ENCODE measurements at places on chromosomes 4 and X.

DNA sequence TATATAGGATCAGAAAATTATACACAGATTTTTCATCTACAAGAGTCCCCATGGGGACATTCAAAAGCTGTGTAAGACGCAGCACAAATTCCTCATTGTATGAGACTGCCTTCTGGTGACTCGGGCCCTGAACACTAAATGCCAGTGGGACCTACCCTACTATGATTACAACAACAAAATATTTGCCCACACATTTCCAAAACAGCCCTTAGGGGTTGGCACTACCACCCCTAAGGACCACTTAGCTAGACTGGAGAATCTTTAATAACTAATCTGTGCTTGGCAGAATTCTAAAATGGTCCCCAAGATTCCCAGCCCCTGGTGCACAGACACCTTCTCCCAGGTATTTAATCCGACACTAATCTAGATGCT lies 29.1 kb downstream of the UCHL1 start:
- H3K4me3 ChIP-seq, result no peak overlapping the region
- DNase-seq, result no peak
- peaks cover 6% of the 10 kb centered on the region for H3K4me1 ChIP-seq
- no peak overlapping the region for H3K27ac ChIP-seq
- H3K36me3 ChIP-seq, result no peaks in the 10 kb centered on the region
- no peaks in the 10 kb centered on the region for H3K27me3 ChIP-seq

GRCh38 chrX:31258166-31258565 lies 186.3 kb upstream of the FTHL17 start:
- no peaks in the 10 kb centered on the region for H3K27me3 ChIP-seq
- H3K4me1 ChIP-seq, result no peaks in the 10 kb centered on the region
- no peak overlapping the region for H3K27ac ChIP-seq
- H3K4me3 ChIP-seq, result no peak overlapping the region
- no peak for DNase-seq
- no peaks in the 10 kb centered on the region for H3K36me3 ChIP-seq

DNA sequence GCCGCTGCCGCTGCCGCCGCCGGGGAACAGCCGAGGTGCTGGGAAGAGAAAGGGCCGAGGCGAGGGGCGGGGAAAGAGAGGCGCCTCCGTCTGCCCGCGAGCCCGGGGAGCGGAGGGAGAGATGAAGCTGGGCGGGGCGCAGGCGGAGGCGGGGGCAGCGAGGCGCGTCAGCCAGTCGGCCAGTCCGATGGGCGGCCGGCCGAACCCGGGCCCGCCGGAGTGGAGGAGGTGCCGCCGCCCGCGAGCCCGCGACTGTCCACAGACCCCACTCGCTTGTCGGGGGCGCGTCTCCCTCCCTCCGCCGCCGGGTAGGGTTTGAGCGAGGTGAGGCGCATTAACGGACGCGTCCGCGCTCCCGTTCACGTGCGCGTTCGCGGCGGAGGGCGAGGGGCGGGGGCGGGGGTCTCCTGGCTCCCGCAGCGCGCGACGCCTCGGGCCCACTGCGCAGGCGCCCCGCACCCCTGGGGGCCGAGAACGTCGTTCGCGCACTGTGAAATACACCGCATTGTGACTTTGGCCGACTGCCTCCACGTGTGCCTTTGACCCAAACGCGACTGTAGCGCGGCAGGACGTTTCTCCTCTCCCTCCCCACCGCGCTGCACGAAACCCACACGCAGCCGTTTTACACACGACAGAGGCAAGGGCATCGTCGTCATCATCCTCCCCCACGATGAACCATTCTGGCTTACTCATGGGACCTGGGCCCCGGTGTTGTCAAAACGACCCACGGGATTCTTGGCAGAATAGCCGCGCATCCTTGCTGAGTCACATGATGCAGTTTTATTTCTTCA lies at the start of gene NUDT11:
Gene NUDT11, minus strand, starts transcription at position 92 of the 791 bp plus-strand sequence. CDS start 148 bp downstream, outside the sequence.
- H3K27me3 ChIP-seq, result no peaks in the 10 kb centered on the region
- peak within 1 kb of the TSS; percentile 43 for H3K4me3 ChIP-seq
- no peaks in the 10 kb centered on the region for H3K36me3 ChIP-seq

- no peak for DNase-seq
- no peak overlapping the region for H3K27ac ChIP-seq
- no peaks in the 10 kb centered on the region for H3K36me3 ChIP-seq
- H3K4me1 ChIP-seq, result no peaks in the 10 kb centered on the region
Measured at GRCh38 chrX:67574696-67575095, 30.9 kb downstream of the AR start.

GRCh38 chr4:73520821-73521220 lies 39.3 kb downstream of the AFM start:
- H3K27me3 ChIP-seq, result no peaks in the 10 kb centered on the region
- H3K27ac ChIP-seq, result no peak overlapping the region

- no peak for DNase-seq
- H3K36me3 ChIP-seq, result no peaks in the 10 kb centered on the region
- no peak overlapping the region for H3K4me3 ChIP-seq
- no peaks in the 10 kb centered on the region for H3K4me1 ChIP-seq
Measured at GRCh38 chrX:152206426-152206825, 68.0 kb upstream of the MAGEA10 start.

- no peaks in the 10 kb centered on the region for H3K27me3 ChIP-seq
- no peaks in the 10 kb centered on the region for H3K36me3 ChIP-seq
- H3K4me1 ChIP-seq, result peaks cover 10% of the 10 kb centered on the region
- no peak overlapping the region for H3K4me3 ChIP-seq
- DNase-seq, result no peak
Measured at GRCh38 chr4:4284827-4285618, 4.9 kb downstream of the LYAR start.

DNA sequence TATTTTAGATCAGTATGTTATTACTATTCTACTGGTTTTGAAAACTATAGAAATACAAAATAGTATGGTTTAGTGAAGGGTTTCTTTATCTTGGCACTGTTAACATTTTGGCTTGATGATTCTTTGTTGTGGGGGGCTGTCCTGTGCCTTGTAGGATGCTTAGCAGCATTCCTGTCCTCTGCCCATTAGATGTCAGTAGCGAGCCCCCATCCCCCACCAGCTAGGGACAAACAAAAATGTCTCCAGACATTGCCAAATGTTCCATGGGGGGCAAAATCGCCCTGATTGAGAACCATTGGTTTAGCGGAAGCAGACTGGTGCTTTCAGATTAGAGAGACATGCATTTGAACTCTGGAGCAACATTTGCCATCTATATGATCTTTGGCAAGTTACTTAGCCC lies 23.3 kb downstream of the SPARCL1 start:
- H3K4me3 ChIP-seq, result no peak overlapping the region
- no peak for DNase-seq
- peaks cover 27% of the 10 kb centered on the region for H3K4me1 ChIP-seq
- no peaks in the 10 kb centered on the region for H3K27me3 ChIP-seq
- H3K36me3 ChIP-seq, result no peaks in the 10 kb centered on the region

- DNase-seq, result no peak
- H3K27me3 ChIP-seq, result no peaks in the 10 kb centered on the region
- no peaks in the 10 kb centered on the region for H3K36me3 ChIP-seq
- no peak overlapping the region for H3K27ac ChIP-seq
- H3K4me1 ChIP-seq, result peaks cover 20% of the 10 kb centered on the region
- no peak overlapping the region for H3K4me3 ChIP-seq
Measured at GRCh38 chr4:129344058-129344457, 248.1 kb downstream of the C4orf33 start.
